Putamen (tissue), 1 donor: ENCODE measurements at places on chromosomes 7 and 10.

GRCh38 chr10:27153845-27154193, 365 bp downstream of the YME1L1 start:
- DNase-seq, result peak; percentile 15

DNA sequence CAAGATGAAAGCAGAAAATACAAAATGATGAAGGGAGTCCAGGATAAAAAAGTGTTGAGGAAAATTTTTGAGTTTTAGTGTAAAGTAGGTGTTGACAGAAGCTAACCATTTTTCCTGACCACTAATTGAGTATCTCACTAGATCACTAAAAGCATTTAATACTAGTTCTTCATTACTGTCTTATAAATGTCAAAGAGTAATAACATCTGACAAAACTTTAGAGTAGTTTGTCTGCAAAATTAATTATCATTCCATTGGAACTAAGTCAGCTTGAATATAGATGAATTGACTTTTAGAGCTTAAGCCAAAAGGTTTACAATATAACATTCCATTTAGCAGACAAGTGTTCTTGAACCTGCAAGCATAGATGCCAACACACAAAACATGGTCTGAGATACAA, 232.9 kb downstream of the FOXP2 start:
- no peak for DNase-seq

DNA sequence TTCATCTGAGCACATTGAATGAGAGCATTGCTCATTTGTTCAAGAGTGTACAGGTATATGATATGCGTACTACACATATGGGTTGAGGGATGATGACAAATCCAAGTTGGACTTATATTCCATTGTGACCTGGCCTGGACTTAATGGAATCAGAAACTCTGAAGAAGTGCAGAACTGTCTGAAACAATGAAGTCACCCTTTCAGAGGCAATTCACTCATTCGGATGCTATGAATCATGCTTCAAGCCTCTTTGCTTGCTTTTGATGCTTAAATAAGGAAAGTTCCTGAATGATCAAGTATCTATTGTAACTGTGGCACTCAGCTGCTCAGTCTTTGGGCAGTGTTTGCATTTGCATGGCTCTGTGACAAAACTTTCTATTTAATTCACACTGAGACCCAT, 93.4 kb downstream of the ZNF365 start:
- no peak for DNase-seq

DNA sequence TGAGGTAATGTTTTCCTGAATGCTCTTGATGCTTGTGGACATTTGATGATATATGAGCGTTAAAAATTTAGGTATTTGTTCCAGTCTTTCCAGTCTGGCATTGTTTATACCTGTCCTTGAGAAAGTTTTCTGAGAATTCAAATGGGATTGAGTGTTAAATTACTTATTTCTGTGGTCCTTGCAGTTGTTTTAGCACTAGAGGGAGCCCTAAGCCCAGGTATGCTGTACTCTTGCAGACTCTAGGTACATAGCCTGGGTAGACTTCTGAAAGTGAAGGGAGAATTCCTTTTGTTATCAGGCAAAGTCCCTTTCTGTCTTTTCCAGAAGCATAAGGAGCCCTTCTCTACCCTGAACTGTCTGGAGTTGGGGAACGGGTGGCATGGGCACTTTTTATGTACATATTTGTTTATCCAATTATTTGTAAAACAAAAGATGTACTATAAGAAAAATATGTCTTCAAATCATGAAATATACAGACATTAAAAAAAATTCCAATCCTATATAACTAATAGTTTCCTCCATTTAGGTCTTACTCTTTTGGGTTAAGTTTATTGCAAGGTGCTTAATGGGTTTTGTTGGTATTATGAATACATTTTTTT, 262.1 kb downstream of the ATRNL1 start:
- DNase-seq, result peak; percentile 26

- no peak for DNase-seq
These were observed 101.0 kb downstream of the SVIL start for GRCh38 chr10:29533696-29534285.

- no peak for DNase-seq
These were observed 5.9 kb downstream of the ADK start for GRCh38 chr10:74156919-74157289.

DNA sequence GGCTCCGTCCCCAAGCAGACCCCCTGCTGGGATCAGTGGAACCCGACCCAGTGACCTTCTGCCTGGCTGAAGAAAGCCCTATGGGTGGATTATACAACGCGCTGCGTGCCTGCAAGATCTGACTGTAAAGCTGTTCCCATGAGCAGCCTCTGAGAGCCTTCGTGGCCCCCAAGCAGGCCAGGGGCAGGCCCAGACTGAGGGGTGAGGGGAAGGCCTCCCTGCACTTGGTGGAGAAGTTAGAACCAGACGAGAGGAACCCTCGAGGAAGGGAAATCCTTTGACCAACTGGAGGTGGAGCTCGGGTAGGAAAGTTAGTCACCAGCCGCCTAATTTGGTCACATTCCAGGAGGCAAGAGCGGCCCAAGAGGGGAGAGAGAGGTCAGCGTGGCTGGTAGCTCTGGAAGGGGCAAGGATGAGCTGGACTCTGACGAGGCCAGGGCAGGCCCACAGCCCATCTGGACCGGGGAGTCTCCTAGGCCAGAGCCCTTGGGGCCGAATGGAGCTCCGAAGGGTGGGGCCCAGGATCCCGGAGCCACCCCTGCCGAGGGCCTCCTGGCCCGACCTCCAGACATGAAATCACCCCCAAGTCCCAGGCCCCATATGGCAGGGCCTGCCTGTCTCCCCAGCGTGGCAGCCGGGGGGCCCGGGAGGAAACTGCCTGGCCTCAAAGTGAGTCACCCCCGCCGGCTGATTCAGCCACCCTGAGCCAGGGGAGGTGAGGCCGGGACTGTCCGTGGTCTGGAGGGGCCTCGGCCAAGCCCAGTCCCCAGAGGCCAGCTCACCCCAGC, 23.3 kb upstream of the PDGFA start:
- DNase-seq, result no peak

GRCh38 chr7:112985377-112985987, 101.1 kb downstream of the GPR85 start:
- DNase-seq, result no peak
